Suprapubic skin (tissue), 4 donors: ENCODE measurements at places on chromosomes 4 and X.

GRCh38 chr4:37597034-37597433 lies 89.1 kb downstream of the RELL1 start:
- DNase-seq, result no peak

DNA sequence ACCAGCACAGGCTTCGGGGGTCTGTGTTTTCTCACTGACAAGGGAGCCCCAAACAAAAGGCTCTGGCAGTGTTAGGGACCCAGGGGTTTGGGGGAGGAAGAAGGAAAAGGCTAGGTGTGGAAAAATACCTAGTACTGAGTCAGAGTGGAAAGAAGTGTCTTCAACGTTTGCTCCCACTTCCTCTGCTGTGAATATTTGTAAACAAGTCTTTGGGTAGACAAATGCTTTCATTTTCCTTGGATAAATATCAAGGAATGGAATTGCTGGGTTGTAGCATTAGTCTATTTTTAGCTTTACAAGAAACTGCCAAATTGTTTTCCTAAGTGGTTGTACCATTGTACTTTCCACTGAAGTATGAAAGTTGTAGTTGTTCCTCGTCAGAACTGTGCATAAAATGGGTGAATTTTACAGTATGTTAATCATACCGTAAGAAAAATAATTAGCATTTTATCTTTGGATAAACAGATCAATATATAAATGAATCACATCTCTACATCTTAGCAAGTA lies 17.4 kb downstream of the COL4A5 start:
- no peak for DNase-seq

- DNase-seq, result no peak
These were observed 37.9 kb upstream of the MXRA5 start for GRCh38 chrX:3384327-3384726.

GRCh38 chr4:99324361-99324760 lies 3.2 kb upstream of the ADH1B start:
- DNase-seq, result no peak
